Retinal pigment epithelial cell (primary cell): ENCODE measurements at places on chromosomes 13 and 19.
A peak's percentile ranks its signal among the peaks of the same experiment; 100 is the strongest.

DNA sequence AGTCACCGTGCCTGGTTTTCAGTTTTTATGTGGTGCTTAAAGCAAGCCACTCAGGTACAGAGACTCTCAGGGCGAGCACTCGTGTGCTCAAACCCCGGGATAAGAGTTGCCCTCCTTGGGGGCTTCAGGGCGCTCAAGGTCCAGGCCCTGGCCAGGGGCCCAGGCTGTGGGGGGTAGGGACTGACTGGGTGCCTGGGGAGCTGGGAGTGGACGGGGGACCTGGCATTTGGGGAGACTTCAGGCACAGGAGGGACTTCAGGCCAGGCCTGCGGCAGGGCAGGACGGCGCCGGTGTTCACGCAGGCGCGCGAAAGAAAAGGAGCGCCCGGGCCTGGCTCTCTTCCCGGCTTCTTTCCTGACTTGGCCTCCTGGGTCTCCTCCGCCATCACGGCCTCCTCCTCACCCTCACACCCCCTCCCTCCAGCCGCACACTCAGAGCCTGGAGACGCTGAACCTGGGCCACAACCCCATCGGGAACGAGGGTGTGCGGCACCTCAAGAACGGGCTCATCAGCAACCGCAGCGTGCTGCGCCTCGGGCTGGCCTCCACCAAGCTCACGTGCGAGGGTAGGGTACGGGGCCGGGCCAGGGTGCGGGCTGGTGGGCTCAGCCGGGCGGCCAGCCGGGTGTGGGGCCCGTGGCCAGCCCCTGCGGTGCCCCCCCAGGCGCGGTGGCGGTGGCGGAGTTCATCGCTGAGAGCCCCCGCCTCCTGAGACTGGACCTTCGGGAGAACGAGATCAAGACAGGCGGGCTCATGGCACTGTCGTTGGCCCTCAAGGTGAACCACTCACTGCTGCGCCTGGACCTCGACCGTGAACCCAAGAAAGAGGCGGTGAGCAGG is 16.1 kb downstream of the NKPD1 start:
- DNase-seq = no peak

- DNase-seq = no peak
Observed at GRCh38 chr13:32624441-32624840, 38.2 kb downstream of the PDS5B start.

- no peak for DNase-seq
Observed at GRCh38 chr13:22929381-22930126, 251.2 kb upstream of the SGCG start.

- DNase-seq = no peak
Observed at GRCh38 chr19:50309396-50310125, 19.6 kb downstream of the KCNC3 start.

DNA sequence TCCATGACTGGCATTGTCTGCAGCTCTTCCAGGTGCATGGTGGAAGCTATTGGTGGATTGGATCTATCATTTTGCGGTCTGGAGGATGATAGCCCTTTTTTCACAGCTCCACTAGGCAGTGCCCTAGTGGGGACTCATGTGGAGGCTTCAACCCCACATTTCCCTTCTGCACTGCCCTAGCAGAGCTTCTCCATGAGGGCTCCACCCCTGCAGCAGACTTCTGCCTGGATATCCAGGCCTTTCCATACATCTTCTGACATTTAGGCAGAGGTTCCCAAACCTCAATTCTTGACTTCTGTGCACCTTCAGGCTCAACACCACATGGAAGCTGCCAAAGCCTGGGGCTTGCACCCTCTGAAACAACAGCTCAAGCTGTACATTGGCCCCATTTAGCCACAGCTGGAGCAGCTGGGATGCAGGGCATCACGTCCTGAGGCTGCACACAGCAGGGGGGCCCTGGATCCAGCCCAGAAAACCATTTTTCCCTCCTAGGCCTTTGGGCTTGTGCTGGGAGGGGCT is 800.2 kb upstream of the MIR17HG start:
- no peak for DNase-seq

DNA sequence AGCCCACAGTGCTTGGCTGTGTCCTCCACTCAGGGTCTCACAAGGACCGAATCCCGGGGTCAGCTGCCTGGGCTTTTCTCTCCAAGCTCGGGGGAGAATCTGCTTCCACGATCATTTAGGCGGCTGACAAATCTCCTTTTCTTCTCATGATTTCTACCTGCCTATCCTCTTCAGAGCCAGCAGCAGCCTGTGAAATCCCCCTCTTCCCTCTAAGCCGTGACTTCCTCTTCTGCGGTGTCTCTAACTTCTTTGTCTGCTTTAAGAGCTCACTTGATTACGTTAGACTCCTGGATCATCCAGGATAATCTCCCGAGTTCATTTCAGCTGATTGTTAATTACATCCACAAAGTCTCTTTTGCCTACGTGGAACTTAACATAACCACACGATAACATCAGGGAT is 22.5 kb upstream of the ZNF845 start:
- DNase-seq = no peak

- DNase-seq = no peak
Observed at GRCh38 chr19:38949580-38950367, 19.0 kb downstream of the MRPS12 start.

DNA sequence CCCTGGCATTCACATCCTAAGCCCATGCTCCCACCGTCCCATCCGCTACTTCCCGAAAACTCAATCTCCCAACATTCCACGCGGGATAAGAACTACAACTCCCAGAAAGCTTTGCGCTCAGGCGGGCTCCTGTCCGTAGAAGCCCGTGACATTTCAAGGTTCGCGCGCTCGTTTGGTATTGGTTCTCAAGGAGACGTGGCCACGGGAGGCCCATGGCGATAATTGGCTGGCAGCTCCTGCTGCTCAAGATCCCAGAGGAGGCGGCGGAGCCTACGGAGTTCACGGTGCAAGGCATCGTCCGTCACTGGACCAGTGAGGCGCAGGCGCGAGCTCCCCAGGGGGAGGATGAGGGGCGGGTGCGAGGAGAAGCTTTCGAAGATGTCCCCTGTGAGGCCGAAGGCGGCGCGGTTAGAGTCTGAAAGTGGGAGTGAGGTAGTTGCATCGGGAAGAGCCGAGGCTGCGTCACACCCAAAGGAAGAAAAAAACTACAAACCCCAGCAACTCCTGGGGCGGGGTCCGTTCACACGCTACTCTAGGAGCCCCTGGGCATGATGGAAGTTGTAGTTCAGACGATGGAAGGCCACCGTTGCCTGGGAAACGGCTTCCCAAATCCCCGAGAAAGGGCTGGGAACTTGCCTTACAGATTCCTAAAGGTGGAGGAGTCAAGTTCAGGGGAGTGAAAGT is 1.2 kb upstream of the MAMSTR start:
- DNase-seq = peak; percentile 97

DNA sequence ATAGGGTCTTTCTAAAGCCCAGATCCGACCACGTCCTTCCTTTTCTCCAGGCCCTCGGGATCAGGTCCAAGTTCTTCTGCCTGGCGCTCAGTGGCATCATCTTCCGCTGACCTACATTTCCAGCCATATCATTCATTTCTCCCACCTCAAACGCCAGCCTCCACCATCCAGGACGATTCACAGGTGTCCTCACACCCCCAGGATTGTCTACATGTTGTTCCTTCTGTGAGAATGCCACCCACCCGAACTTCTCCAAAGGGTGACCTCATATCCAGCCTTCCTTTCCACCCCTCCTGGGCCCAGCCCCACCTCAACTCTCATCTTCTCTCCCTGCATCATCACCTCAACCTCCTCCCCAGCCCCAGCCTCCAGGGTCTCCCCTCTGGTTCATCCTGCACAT is 4.7 kb upstream of the KLK5 start:
- DNase-seq = no peak

GRCh38 chr19:6227936-6228325 is 51.8 kb downstream of the MLLT1 start:
- no peak for DNase-seq

- DNase-seq = no peak
Observed at GRCh38 chr13:98360545-98360944, 183.5 kb upstream of the RNF113B start.

GRCh38 chr19:23762884-23763711 is 4.4 kb upstream of the ZNF681 start:
- no peak for DNase-seq

DNA sequence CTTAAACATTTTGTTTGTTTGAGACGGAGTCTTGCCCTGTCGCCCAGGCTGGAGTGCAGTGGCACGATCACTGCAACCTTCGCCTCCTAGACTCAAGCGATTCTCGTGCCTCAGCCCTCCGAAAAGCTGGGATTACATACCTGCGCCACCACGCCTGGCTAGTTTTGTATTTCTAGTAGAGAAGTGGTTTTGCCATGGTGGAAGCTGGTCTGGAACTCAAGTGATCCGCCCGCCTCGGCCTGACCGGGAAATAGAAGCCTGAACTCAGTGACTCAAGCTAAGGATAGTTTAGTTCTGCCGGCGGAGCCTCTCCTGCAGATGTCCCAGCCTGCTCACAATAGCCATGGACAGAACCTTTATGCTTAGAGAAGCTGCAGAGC is 53.0 kb upstream of the ZNF254 start:
- no peak for DNase-seq

DNA sequence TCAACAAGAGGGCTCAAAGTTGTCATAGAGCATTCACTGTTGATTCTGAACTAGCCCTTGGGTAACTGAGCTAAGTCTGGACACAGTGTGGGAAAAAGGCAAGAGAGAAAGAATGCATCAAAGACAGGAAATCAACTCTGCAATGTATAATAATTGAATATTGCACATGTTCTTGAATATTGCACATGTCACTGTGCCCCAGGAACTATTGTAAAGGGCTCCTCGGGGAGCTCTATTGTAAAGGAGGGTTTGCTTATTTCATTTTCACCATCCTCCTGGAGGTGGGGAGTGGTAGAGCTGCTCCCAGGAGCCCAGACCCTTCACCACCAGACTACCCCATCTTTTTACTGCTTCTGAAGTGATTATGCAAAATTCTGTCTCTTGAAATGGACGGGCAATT is 44.4 kb upstream of the ITM2B start:
- DNase-seq = no peak

- DNase-seq = no peak
Observed at GRCh38 chr13:112730157-112730671, 40.4 kb downstream of the ATP11A start.

DNA sequence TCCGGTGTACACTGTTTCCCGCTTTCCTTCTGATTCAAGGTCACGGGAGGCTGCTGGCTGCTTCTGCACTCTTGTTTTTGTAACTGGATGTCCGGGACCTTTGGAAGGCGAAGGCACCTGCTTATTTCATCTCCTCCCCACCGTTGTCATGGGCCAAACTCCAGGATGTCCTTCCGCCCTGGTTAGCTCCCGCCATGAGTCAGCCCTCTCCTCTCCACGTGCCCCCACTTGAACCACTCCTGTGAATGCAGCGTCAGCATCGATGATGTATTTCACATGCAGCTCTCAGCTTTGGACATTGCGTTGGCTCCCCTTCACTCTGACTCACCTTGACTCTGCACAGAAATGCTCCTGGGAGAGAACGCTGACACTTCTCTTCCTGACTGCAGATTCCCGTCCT is 5.5 kb upstream of the GALP start:
- DNase-seq = no peak

GRCh38 chr19:41882568-41883462 is at the start of gene ARHGEF1:
TSS of gene ARHGEF1 (plus strand) at chr19:41883184. CDS start at chr19:41888083, 4,899 bp downstream.
- no peak for DNase-seq

DNA sequence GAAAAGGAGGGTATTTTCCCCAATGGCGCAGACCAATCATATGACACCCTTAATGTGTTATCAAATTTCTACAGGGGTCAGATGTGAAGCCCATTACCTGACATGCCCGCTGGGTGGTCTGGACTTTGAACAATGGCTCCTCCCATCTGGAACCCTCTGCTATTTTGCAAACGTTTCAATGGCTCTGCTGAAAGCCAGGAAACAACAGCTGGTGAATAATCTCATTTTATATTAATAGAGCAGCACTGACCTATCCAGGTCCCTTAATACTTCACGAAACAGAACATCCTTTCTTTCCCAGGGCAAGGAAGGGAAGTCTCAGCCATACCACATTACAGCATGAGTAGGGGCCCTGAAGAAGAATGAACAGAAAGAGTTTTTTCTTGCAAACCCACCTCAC is 20.3 kb upstream of the KPNA3 start:
- no peak for DNase-seq

DNA sequence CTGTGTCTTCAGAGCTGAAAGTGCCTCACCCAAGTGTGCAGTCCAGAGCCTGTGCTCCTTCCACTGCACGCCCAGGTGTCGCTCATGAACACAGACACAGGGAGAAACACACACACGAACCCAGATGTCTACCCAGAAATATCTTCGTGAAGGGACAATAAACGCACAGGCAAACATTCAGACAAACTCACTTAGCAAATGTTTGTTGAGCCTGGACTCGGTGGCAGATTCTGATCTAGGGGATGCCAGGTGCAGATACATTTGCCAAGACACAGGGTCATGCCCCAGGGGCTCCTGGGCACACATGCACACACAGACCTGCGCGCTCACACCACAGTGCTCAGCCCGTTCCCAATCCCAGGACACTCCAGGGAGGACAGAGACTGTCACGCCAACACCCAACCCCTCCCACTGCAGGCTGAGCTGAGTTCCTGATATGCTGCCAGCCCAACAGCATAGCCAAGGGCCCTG is 31.9 kb downstream of the SCGB2B2 start:
- DNase-seq = no peak

GRCh38 chr19:474126-475078 is 13.6 kb upstream of the SHC2 start:
- no peak for DNase-seq

- DNase-seq = no peak
Observed at GRCh38 chr19:46481223-46481848, 10.0 kb upstream of the PNMA8A start.

DNA sequence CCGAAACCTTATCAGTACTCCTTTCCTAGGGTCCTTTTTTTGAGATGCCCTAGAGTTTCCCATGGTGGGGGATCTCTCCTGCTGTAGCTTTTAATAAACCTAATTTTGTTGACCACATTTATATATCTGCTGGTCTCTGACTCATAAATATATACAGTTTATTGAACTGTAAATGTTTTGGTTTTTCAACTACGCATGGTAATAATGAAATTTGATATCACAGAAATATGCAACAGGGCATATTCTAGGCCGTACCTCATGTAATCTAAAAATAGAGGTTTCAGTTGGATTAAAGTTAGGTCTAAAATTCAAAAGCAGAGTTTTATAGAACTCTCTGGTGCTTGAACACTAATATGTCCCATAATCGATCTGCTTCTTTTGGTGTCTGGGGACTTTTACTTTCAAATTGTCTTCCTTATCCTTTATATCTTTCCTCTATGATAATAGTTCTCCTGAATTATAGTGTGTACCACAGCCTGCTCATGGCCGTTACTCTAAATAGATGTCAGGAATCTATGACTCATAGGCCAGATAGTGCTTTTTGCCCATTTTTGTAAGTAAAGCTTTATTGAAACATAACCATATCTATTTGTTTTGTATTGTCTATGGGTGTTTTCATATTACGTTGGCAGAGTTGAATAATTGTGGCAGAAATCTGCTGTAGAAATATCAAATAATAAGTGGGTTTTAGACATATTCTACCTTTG is 324.8 kb upstream of the PCDH9 start:
- no peak for DNase-seq

DNA sequence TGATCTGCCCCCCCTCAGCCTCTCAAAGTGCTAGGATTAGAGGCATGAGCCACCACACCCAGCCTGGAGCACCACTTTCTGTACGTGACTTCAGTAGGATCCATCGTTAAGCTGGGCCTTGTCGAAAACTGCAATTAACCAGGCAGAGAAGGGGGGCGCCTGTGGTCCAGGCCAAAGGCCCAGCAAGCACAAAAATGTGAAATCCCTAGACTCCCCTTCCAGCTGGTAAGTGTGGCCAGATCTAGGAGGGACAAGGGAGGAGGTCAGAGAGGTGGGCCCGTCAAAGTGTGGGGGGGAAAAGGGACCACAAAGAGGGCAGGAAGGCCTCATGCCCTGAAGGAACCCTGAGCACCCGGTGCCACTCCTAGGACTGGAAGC is 13.8 kb downstream of the DDX39A start:
- no peak for DNase-seq

GRCh38 chr19:48258350-48258749 is 2.6 kb upstream of the CARD8 start:
- no peak for DNase-seq
